Stimulated activated CD4-positive, alpha-beta T cell treated with anti-CD3 and anti-CD28 coated beads, TNF-alpha, amount 100 ng/mL, for 1 hour (primary cell): ENCODE measurements at places on chromosomes 3 and 15.

GRCh38 chr3:14848906-14849305 is 30.1 kb downstream of the FGD5 start:
- no peak for DNase-seq

DNA sequence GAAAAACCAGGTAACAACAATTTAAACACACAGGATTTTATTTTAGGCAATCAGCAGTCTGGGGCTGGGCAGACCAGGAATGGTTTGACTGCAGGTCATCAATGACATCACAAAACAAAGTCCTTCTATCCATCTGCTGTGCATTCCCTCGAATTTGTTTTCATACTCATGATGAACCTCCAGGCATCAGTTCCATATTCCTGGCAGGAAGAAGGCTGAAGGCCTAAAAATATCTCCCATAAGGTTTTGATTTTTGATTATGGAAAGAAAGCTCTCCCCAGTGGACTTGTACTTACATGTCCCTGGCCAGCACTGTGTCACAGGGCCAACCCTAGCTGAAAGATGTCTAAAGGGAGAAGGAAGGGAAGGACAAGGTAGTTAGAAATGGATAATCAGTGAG is 107.4 kb downstream of the PEAK1 start:
- DNase-seq, result no peak

DNA sequence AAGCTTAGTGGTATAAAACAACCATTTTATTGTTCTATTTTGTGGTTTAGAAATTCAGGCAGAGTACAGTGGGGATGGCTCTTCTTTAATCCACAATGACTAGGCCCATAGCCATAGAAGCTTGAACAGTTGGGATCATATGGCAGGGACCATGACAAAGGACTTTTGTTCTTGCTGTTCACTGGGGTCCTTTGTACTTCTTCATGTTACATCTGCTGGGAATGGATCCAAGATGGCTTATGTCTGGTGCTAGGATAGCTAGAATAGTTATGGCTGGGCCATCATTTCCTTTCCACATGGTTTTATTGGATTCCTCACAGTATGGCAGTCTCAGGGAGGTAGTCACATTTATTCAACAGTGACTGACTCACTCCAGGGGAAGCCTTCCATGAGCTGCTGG is 427.9 kb upstream of the AGTR1 start:
- no peak for DNase-seq

DNA sequence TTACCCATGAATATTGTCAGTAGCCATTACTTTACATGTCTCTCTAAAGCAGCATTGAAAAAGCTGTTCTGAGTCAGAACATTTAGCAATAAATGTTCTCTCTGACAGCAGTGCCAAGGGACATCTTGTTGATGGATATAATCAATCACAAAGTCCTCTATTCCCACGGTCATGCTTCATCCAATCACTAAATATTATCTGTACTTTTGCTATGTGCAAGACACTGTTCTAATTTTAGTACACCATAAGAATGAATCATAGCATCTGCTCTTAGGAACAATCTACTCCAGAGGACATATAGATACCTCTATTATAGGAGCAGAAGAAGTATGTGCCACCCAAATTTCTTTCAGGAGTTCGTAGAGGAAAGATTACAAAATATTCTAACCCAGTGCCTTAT is 142.5 kb upstream of the MBNL1 start:
- no peak for DNase-seq

- no peak for DNase-seq
These were observed 593 bp downstream of the FAM219B start for GRCh38 chr15:74906067-74906449.

DNA sequence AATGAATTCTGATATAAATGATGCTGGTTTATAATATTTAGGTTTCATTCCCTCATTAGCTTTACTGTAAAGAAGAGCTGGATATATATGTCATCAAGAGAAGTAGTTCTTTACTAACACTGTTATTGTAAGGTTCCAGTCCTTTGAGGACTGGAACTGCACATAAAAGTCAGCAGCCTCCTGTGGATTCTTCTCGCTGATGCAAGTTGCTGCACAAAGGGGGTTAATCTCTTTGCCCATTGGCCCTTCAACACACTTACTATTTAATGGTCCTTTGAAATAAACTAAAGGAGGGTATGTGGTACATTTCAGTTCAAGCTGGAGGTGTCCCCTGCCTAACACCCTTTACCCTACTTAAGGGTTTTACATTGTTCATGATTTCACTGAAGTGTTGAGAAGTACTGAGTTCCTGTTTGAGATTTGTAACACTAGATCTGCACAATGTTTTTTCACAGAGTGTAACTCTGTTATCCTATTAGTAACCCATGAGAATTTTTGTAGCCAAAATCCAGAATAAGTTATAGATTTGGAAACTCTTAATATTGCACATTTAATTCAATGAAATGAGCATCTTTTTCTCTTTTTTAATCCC is 43.9 kb downstream of the NR2C2 start:
- DNase-seq, result no peak

- no peak for DNase-seq
These were observed 563.5 kb downstream of the PDCD6IP start for GRCh38 chr3:34361921-34362320.

DNA sequence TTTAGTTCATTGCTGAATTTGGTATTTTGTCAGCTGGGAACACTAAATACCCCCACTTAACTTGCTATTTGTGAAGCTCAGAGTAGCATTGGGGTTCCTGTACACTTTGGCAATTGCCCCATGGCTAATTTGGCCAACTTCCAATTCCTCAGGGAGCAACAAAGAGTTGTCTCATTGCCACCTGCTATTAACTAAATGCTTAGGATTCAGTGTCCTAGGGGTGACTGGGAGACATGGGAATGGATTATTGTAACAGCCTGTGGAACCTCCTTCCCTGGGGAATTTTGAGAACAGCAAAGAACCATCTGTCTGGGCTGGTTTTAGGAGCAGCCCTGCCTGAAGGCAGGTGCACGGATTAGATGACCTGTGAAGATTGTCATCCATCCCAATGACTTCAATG is 437.4 kb upstream of the TPRG1 start:
- no peak for DNase-seq

DNA sequence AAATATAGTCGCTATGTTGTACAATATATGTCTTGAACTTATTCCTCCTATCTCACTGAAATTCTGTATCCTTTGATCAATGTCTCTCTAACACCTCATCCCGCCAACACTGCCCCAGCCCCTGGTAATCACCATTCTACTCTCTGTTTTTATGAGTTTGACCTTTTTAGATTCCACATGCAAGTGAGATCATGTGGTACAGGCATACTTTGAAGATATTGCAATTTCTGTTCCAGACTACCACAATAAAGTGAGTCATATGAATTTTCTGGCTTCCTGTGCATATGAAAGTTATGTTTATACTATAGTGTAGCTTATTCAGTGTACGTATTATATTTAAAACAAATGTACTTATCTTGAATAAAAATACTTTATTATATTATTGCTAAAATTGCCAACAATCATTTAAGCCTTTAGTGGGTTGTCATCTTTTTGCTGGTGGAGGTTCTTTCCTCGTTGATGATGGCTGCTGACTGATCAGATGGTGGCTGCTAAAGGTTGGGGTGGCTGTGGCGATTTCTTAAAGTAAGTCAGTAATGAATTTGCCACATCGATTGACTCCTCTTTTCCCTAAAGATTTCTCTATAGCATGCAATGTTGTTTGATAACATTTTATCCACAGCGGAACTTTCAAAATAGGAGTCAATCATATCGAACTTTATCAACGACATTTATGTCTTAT is 257.2 kb downstream of the NFKBIZ start:
- DNase-seq, result no peak
